ENCODE measurements at places on chromosomes 3 and 15. TPM values are rescaled to one million over a fixed set of nuclear protein-coding genes. Genes with fewer than 3 reads are reported as not detected.

Gene MAP1A
- 5.3 TPM for polyA plus RNA-seq

Gene ATP10A
- not detected for polyA plus RNA-seq

Gene COL7A1
- polyA plus RNA-seq = 7.1 TPM

Gene KIF15
- 2.1 TPM for polyA plus RNA-seq

Gene TIGIT
- not detected for polyA plus RNA-seq

Gene DNAH12
- polyA plus RNA-seq = 0.03 TPM

Gene PTX3
- 208 TPM for polyA plus RNA-seq

Gene C15orf62
- polyA plus RNA-seq = 0.06 TPM

Gene ITIH4
- polyA plus RNA-seq = 2.0 TPM

Gene LRIG1
- 1.7 TPM for polyA plus RNA-seq

Gene OSBPL10
- 0.12 TPM for polyA plus RNA-seq

Gene KBTBD13
- not detected for polyA plus RNA-seq

Gene UNC45A
- polyA plus RNA-seq = 89.4 TPM

Gene CYP1A2
- polyA plus RNA-seq = not detected
